Glomerular endothelial cell (primary cell): ENCODE measurements at places on chromosomes 5 and 9. TPM values are rescaled to one million over a fixed set of nuclear protein-coding genes. Genes with fewer than 3 reads are reported as not detected.

Gene PTPA
- total RNA-seq: 82.9 and 96.7 TPM in 2 replicates

- DNase-seq: no peak
Measured at GRCh38 chr9:8616414-8616813, 816.8 kb upstream of the DMAC1 start.

DNA sequence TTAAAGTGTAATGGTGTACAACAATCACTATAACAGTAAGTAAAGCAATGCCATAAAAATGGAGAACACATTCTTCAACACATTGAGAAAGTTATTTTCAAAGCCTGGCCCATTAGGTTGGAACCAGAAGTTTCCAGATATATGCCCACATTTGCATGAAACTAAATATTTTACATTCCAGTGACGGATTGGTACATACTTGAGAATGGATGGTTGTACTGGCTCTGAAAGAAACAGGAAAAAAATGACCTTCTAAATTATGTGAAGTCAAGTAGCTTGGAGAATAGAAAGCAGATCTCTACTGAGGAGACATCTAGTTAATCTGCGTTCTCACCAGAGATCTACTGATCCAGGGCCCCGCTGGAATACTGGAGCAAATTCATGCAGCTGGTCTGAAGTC, 1037.0 kb downstream of the NR2F1-AS1 start:
- no peak for DNase-seq

Gene ANKRD33B
- total RNA-seq: 5.6 and 6.1 TPM in 2 replicates

Gene ADGRV1
- 0.12 and 0.15 TPM in 2 replicates for total RNA-seq

GRCh38 chr5:65562731-65563701, at the start of the genes CENPK and PPWD1:
TSS of gene CENPK (minus strand) at chr5:65563168. CDS start at chr5:65554907, 8,261 bp downstream.
TSS of gene PPWD1 (plus strand) at chr5:65563296. CDS start at chr5:65563311, 15 bp downstream.
- DNase-seq: peak; percentile 83

- no peak for DNase-seq
Measured at GRCh38 chr5:157390551-157391297, 69.3 kb upstream of the NIPAL4 start.

GRCh38 chr9:126532951-126533925, 80.5 kb upstream of the LMX1B start:
- no peak for DNase-seq

Gene CATSPER3
- total RNA-seq: not detected in 2 replicates
